ENCODE measurements at places on chromosomes 5 and 9.

- DNase-seq: peak; percentile 24
These were observed 74.8 kb downstream of the ICE1 start for GRCh38 chr5:5497152-5497788.

GRCh38 chr9:89011683-89012082 lies 20.4 kb downstream of the S1PR3 start:
- DNase-seq: no peak

- DNase-seq: no peak
These were observed 17.2 kb downstream of the FGF10 start for GRCh38 chr5:44372028-44372427.

DNA sequence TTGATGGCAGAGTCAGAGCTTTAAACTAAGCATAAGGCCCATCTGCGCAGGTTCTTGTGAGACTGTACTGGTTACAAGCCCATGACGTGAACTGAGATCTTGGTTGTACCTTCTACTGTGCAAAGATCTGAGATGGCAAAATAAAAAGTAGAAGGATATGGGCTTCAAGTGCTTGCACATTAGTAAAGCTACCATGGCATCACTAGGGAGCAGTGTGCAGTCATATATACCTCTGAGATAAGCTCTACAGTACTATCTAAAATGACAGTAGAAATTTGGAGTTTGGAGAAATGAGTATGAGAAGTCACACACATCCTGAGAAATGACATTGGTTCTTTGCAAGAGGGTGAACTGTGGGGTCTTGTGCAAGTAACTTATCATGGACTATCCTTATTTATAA lies 408.2 kb upstream of the PRR16 start:
- DNase-seq: no peak

DNA sequence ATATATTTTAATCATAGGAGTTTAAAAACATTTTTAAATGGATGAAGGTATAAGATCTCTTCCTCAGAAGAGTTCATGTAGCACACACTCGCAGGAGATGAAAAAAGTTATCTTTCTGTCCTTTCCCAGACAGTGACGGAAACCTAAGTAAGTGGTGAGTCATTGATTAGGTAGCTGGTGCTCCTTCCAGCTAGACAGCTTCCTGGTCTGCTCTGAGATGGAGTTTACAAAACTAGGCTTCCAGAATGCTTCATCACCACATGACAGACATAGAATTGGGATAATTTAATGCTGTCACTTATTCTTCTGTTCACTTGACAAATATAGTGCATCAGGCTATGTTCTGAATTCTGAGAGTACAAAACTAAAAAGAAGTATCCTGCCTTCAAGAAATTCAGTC lies 2393.0 kb upstream of the C9orf72 start:
- DNase-seq: no peak

- DNase-seq: no peak
These were observed 456.0 kb downstream of the RAB3C start for GRCh38 chr5:59038798-59039295.

DNA sequence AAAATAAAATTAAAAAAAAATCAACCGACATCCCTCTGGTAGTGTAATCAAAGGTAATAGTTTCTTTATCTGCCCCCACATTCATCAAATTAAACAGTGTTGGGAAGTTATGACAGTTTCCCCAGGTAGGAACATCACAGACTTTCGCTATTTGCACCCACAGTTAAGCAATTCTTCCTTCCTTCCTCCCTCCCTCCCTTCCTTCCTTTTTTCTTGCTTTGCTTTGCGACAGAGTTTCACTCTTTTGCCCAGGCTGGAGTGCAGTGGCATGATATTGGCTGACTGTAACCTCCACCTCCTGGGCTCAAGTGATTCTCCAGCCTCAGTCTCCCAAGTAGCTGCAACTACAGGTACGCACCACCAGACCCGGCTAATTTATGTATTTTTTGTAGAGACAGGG lies 10.8 kb upstream of the BICD2 start:
- DNase-seq: no peak

- no peak for DNase-seq
These were observed 78.7 kb upstream of the SMIM23 start for GRCh38 chr5:171706736-171707441.

DNA sequence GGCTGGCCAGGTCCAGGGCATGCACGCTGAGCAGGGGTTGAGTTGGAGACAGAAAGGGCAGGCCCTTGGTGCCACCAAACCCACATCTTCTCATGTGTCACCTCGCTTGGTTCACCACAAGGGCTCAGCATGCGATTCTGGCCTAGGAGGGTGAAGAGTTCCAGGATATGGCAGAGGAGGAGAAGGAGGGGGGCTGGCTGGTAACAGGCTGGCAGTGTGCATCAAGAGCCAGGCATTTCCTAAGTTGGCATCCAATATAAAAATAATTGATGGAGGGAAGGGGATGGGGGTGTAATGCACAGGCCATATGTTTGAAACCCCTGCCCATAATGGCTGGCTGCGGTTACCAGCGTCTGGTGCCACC lies 255.6 kb downstream of the NFIB start:
- DNase-seq: no peak

GRCh38 chr5:64195981-64196380 lies 30.3 kb downstream of the RNF180 start:
- no peak for DNase-seq
